ENCODE measurements at places on chromosomes 5 and 9.
A peak's percentile ranks its signal among the peaks of the same experiment; 100 is the strongest.

- DNase-seq: no peak
These were observed 376.6 kb downstream of the EFNA5 start for GRCh38 chr5:107294211-107294550.

- DNase-seq: no peak
These were observed 109.1 kb downstream of the SUSD1 start for GRCh38 chr9:112065806-112066606.

- DNase-seq: no peak
These were observed 90.2 kb downstream of the ESM1 start for GRCh38 chr5:54894957-54895815.

GRCh38 chr5:117888688-117889087, 1099.7 kb downstream of the DTWD2 start:
- no peak for DNase-seq

GRCh38 chr5:16883806-16884205, 52.3 kb downstream of the MYO10 start:
- no peak for DNase-seq

DNA sequence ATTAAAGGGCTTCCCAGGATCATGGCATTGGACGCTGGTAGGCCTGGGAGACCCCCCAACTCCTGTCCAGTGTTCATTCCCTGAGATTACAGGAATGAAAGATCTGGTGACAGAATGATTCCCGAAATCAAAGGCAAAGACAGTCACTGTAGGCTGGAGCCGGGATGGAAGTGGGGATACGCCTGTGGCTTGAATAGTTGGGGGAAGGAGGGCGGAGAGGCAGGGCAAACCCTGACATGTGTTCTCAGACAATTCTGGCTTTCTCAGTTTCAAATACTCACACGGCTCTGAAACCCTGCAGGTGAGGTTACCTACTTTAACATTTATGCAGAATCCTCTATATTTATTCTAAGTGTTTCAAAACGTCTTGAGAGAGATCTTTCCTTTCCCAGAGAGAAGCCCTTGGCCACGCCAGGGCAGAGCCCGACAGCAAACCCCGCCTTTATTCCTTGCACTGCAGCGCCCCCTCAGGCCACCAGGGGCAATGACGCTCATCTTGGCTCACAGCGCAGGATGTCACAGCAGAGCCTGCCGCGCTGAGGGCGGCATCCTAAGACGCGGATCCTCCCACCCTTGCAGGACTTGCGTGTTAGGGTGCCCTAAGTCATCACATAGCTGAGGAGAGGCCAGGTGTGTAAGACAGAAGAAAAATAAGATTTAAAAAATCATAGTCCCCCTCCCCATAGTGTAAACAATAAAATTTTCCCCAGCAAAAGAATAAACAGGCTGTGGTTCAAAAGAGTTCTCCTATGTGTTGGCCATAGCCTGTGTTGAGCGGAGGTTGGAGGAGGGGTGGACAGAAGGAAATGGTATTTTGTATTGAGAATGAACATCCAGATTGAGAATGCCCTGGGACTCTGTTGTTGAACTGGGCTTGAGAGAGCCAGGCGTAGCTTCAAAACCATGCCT, 284.5 kb downstream of the NTRK2 start:
- peak; percentile 54 for DNase-seq

DNA sequence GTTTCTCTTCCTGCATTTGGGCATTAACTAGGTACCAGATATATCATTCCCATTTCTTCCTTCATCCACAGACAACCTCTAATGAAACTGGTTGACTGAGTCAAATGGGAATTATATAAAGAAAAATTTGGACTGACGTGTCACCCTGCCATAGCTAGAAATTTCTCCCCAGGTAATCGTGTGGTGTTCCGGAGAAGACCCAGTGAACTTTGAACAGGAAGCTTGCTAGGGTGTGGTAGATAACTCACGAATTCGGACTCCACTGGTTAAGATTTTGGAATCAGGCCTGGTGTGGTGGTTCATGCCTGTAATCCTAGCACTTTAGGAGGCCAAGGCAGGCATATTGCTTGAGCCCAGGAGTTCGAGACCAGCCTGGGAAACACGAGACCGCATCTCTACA, 114.3 kb upstream of the OTULINL start:
- DNase-seq: no peak

- no peak for DNase-seq
These were observed 168.2 kb downstream of the DAB2IP start for GRCh38 chr9:121819428-121820231.

GRCh38 chr5:94080390-94080789, 339.0 kb upstream of the POU5F2 start:
- DNase-seq: no peak

GRCh38 chr5:88746438-88746882, 136.5 kb downstream of the MEF2C start:
- no peak for DNase-seq

Data from COR-L47 (cell line).